Right ventricle myocardium superior (tissue), 1 donor: ENCODE measurements at places on chromosomes 3 and 15. TPM values are rescaled to one million over a fixed set of nuclear protein-coding genes. Genes with fewer than 3 reads are reported as not detected.

Gene CISH
- 8.0 TPM for total RNA-seq

Gene BFSP2
- not detected for total RNA-seq

GRCh38 chr3:31014317-31015040, 120.0 kb upstream of the GADL1 start:
- no peak for DNase-seq

- DNase-seq: no peak
Observed at GRCh38 chr3:189304465-189305351, 132.9 kb downstream of the TPRG1 start.

GRCh38 chr3:129526121-129526900, 2.1 kb upstream of the RHO start:
- no peak for DNase-seq

GRCh38 chr3:119778811-119779210, 3.1 kb upstream of the NR1I2 start:
- DNase-seq: no peak

GRCh38 chr3:10774825-10775224, 41.2 kb upstream of the SLC6A11 start:
- DNase-seq: no peak

DNA sequence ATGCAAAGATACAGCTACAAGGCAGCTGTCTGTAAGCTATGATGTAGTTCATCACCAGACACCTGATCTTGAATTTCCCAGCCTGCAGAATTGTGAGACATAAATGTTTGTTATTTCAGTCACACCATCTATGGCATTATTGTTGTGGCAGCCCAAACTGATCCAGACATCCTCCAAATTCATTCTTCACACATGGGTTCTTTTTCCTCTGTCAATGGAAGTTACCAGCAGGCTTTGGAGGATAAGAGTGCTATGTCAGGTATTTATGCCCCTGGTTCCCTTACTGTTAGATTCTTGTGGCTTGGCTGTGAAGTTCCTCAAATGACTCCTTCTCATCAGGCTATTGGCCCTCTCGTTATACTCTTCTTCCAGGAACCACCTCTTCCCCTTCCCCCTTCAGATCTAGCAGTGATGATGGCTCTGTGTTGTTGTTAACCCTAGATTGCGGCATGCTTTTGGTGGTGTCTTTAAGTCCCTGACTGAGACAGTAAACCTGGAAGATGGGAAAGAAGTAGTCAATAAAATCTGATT, 91.0 kb upstream of the CHMP2B start:
- no peak for DNase-seq

GRCh38 chr3:147367676-147368075, 38.7 kb downstream of the ZIC4 start:
- no peak for DNase-seq

- no peak for DNase-seq
Observed at GRCh38 chr3:58749948-58750347, 83.4 kb upstream of the FAM3D start.

GRCh38 chr15:51782357-51782896, 31.0 kb downstream of the TMOD2 start:
- DNase-seq: no peak

Gene C3orf49
- total RNA-seq: not detected

GRCh38 chr15:75109736-75110130, 86.3 kb downstream of the PPCDC start:
- DNase-seq: no peak

- no peak for DNase-seq
Observed at GRCh38 chr3:86147119-86147518, 843.8 kb downstream of the VGLL3 start.

GRCh38 chr3:132550579-132551305, 46.3 kb upstream of the ACKR4 start:
- DNase-seq: no peak

DNA sequence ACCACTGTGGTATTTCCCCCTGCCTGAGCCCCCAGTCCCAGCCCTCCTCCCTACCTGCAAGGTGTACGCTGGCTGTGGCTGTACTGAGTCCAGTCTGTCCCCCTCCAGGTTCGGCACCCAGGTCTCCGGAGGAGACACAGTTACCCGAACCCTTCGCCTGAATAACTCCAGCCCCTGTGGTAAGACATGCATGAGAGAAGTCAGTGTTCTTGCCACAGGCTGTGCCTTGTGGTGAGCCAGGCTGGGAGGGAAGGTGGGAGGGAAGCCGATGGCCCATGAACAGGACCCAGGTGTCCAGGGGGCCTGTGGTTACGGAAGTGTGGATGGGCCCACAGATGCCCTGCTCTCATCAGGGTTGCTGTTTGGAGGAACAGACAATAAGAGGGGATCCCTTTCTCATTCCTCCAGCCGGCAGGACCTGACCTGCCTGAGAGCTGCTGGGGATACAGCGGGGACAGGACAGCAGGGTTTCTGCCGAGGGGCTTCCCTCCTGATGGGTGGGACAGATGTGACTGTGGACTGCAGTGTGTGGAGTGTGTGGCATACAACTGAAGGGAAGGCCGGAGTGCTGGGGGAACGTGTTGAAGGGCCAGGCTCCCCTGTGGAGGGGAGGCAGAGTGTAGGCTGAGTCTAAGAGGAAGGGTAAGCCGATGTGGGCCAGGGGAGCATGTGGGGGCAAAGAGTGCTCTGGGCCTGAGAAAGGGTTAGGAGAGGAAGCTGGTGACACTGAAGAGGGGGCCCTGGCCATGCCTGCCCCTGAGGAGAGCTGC, 21.9 kb downstream of the ACAA1 start:
- peak; percentile 26 for DNase-seq

Gene SERINC4
- 0.19 TPM for total RNA-seq

DNA sequence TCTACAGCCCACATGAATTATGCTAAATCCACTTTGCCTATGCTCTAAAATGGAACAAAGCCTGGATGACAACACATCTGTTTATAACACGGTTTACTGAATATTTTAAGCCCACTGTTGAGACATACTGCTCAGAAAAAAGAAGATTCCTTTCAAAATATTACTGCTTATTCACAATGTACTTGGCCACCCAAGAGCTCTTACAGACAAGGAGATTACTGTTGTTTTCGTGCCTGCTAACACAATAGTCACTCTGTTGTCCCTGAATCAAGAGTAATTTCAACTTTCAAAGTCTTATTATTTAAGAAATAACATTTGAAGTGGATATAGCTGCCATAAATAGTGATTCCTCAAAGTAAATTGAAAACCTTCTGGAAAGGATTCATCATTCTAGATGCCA, 70.9 kb downstream of the ANKRD28 start:
- no peak for DNase-seq

Gene PPCDC
- 5.5 TPM for total RNA-seq

Gene C3orf22
- not detected for total RNA-seq

DNA sequence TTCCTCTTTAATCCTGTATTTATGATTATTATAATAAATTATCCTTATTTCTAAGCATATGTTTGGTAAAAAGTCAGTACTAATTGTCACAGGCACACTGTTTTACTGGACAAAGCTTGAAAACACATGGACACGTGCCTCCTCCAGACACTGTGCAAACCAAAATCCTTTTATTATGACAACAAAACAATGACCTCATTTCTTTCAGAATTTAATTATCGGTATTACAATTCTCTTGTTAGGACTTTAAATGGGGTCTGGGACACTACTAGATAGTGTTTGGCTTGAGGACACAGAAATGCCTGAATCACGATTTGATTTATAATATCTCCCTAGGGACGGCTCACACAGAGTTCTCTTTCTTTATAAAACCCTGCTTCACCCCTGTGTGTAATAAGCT, 107.3 kb upstream of the IGSF10 start:
- no peak for DNase-seq

- DNase-seq: no peak
Observed at GRCh38 chr15:52357949-52358348, 62.3 kb upstream of the MYO5C start.

- no peak for DNase-seq
Observed at GRCh38 chr3:28901018-28901417, 379.9 kb upstream of the RBMS3 start.

Gene GOLGA6D
- total RNA-seq: not detected

Gene SENP7
- total RNA-seq: 8.4 TPM

GRCh38 chr15:42549741-42550392, 1.2 kb downstream of the HAUS2 start:
- no peak for DNase-seq

Gene CEP97
- total RNA-seq: 6.2 TPM

Gene NPAP1
- not detected for total RNA-seq

Gene SYNPR
- not detected for total RNA-seq

DNA sequence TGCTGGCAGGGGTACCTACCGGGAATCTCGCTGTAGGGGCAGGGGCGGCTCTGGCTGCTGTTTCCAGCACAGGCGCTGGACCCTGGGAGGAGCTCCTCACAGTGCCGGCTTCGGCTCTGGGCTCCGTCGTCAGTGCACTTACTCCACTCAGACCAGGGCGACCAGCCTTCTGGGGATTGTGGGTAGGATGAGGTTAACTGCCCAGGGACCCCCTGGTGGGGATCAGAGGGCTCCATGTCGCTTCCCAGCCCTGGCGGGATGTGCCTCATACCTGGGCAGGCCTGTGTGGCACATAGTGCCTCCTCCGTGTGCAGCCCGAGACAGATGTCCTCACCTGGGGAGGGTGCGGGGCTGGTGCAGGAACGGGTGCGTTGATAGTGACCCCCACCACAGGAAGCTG, 115.7 kb downstream of the SEMA5B start:
- no peak for DNase-seq

DNA sequence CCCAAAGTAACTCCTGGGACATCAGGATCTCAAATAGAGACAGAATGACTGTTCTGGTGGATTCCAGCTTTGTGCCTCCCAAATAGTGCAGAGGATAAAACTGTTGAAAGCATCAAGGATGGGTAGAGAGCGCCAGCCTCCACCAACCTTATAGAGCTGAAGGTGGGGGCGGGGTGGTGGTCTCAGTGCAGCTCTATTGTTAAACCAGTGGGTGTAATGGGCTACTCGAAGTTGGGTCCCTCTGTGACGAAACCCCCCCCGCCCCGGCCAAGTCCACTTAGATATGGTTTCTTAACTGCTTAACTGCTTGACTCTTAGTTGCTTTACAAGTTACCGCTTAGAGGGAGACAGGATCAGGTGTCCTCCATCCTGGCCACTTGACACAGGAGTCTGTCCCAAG, 22.7 kb downstream of the DHX30 start:
- DNase-seq: no peak

GRCh38 chr3:188254520-188255070, 100.6 kb downstream of the LPP start:
- DNase-seq: no peak

Gene KCNH8
- total RNA-seq: not detected

Gene HCLS1
- total RNA-seq: 9.6 TPM

Gene HRG
- not detected for total RNA-seq

DNA sequence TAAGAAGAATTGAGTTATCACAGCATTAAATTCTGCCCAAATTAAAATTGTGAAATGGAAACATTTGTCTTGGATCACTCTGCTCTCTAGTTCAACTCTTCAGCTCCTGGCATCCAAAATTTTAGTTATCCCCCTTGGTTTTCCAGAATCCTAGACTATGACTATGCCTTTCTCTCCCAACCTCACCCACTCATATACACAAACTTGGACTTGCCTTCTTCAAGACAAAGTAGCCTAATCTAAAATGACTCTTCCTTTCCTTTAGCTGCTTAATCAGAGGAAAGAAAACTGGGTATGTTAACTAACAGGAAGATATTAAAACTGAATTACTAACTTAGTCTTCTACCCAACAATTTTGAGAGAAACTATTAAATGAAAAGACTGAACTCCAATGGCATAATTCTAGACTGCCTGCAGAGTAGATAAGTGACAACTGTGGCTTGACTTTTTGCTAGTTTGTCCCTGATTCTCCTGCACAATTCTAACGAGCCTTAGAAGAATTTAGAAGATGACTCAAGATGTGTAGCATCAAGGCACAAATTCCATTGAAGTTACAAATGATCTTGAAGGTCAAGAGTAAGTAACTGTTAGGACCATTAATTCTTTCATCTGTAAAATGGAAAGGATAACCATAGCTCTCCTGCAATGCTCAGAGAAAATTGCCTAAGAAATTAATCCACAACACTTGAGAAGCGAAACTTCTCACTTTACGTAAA, 5.2 kb upstream of the GOLIM4 start:
- no peak for DNase-seq

DNA sequence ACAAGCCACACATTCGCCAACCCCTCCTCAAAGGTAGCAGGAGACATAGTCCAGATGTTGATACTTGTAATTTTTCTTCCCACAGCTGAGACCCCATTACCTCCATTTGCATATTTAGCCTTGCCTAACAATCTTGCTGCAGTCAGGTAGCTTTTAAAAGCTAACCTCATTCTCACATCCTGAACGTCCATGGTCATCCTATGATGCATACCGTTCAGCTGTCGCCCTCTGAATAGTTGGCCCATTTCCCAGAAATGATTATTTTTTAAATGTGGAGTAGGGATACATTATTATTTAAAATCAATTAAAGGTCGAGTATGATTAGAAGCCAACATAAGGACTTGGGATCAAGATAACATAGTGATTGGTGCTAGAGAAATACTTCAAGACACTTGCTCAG, 165.0 kb downstream of the MEX3B start:
- no peak for DNase-seq

Gene ACSBG1
- total RNA-seq: 0.38 TPM

DNA sequence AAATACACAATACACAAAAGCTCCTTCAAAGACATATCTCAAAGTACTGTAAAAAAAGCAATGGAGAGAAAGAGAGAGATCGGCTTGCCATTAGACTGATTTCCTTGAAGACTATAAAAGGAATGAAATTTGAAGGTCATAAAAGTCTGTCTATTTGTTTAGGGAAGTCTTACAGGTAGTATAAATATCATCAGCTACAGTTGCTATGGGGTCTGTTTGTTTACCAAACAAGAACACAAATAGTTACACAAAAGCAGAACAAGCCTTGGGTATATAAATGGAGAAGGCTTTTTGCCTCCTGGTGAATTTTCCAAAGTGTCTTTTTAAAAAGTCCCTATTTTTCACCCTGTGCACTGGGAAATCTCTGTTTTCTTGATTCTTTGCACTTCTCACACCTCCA, 552.3 kb downstream of the FOXP1 start:
- no peak for DNase-seq

GRCh38 chr15:40782609-40783227, 12.9 kb downstream of the C15orf62 start:
- no peak for DNase-seq

Gene LTK
- total RNA-seq: 1.1 TPM

Gene GRM2
- total RNA-seq: 0.08 TPM

GRCh38 chr15:60960517-60960916, 268.6 kb downstream of the RORA start:
- no peak for DNase-seq

Gene SKOR1
- total RNA-seq: 0.11 TPM

GRCh38 chr3:147356145-147356908, 50.0 kb downstream of the ZIC4 start:
- DNase-seq: no peak

Gene ZNF501
- 4.9 TPM for total RNA-seq

GRCh38 chr15:69107025-69107620, 53.3 kb upstream of the GLCE start:
- DNase-seq: no peak

DNA sequence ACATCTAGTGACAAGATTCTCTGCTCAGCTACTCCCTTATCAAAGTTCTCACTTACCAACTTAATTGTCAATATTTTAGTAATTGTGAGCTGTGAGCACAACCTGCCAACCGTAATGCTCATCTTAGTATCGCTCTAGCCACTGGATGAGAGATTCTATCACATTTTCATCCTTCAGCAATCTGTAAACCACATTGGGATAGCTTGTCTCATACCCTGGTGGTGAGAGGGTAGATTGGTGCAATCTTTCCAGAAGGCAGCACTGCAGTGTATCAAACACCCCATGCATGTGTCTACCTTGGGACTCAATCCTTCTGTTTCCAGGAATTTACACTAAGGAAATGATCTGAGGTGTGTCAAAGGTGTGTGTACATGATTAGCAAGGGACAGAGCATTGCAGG, 18.9 kb upstream of the ATP8B4 start:
- no peak for DNase-seq

- DNase-seq: no peak
Observed at GRCh38 chr15:67716171-67716570, 109.1 kb upstream of the SKOR1 start.
